A172 (cell line): ENCODE measurements at places on chromosomes 7 and 10. TPM values are rescaled to one million over a fixed set of nuclear protein-coding genes. Genes with fewer than 3 reads are reported as not detected.

The EBLN1 gene
- not detected in 2 replicates for total RNA-seq

The AKR1C8 gene
- not detected in 2 replicates for total RNA-seq

The ABCC2 gene
- total RNA-seq, result 0.69 and 1.8 TPM in 2 replicates

The TMEM243 gene
- 22.8 and 26.0 TPM in 2 replicates for total RNA-seq

DNA sequence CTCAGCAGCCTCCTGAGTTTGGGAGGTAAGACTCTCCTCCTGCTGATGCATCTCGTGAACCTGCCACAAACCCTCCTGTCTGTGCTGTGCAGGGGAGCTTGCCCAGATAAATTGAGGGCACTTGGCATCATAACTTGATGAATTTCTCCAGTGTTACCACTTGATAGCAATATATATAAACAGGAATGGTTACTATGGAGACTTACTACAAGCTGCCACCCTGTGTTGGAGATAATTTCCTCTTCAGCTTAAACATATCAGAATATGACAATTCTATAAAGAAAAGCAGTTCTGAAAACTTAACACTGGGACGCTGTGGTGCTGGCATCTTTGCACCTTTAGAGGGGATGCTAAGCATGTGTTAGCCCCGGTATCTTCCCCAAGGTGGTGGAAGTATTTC is 14.9 kb downstream of the PFKFB3 start:
- no peak for DNase-seq

GRCh38 chr7:44213877-44214388 is 13.2 kb downstream of the YKT6 start:
- no peak for DNase-seq

DNA sequence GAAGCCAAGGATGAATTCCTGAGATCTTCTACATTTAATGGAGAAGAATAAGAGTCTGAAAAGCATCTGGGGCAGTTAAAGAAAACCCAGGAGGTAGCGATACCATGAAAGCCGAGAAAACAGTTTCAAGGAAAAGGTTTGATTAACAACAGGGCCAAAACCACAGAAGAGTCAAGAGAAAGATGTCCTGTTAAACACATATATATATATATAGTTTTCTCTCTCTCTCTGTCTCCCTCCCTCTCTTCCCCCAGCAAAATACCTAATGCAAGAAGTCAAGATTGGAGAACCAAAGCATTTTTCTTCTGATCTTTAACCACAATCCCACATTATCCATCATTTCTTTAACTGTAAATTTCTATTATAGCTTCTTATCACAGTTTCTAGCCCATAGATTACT is 261.4 kb downstream of the SNX13 start:
- DNase-seq, result no peak

DNA sequence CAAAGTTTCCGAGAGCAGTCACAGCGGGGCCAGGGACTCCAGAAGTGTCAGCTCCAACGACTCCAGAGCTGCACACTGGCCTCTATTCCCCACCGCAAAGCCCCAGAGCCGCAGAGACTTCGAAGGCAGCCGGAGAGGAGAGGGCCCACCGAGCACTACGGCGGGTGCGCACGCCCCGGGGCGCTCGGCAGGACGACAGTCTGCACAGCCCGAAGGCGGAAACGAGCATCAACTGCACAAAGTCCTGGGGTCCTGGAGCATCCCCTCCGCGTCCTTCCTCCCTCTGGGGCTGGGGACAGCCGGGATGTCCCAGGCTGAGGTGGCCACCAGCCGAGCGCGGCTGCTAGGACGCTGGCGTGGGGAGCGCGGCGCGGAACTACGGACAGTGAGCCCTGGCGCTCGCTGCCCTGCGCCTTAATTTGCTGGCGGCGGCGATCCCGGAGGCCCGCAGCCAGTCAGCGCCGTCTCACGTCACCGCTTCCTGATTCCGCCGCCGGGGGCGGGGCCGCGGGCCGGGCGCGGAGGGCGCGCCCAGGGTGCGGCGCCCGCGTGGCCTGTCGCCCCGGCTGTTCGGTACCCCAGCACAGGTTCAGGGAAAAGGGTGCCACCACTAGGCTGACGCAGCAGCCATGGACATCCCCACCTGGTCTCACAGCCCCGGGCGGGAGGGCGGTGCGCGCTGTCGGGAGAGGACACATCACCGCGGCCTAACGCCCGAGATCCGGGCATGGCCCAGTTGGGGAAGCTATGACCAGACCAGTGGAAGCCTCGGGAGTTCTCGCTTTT is at the start of gene TBX20:
TSS of gene TBX20 (minus strand) at position 391 of the 786 bp plus-strand sequence. CDS start 480 bp downstream, outside the sequence.
- no peak for DNase-seq

GRCh38 chr7:157432541-157432956 is 95.7 kb downstream of the DNAJB6 start:
- peak; percentile 80 for DNase-seq

GRCh38 chr7:102275123-102275703 is 11.5 kb upstream of the SH2B2 start:
- no peak for DNase-seq
